ENCODE measurements at places on chromosomes 12 and 14. TPM values are rescaled to one million over a fixed set of nuclear protein-coding genes. Genes with fewer than 3 reads are reported as not detected.

AQP2 gene
- total RNA-seq = not detected

LRCOL1 gene
- total RNA-seq = not detected

LTBP2 gene
- 16.4 TPM for total RNA-seq

CSRP2 gene
- total RNA-seq = 21.7 TPM

FAM186B gene
- total RNA-seq = 0.08 TPM

CLEC4E gene
- total RNA-seq = 0.07 TPM

TSPAN8 gene
- 0.15 TPM for total RNA-seq

ABHD12B gene
- not detected for total RNA-seq

KRT77 gene
- not detected for total RNA-seq

ANKRD9 gene
- total RNA-seq = 9.6 TPM

OR4K13 gene
- not detected for total RNA-seq

IAPP gene
- total RNA-seq = not detected

PYM1 gene
- total RNA-seq = 41.3 TPM

KITLG gene
- total RNA-seq = 8.9 TPM

PCK2 gene
- total RNA-seq = 19.0 TPM
